ENCODE measurements at places on chromosomes 16 and 17. TPM values are rescaled to one million over a fixed set of nuclear protein-coding genes. Genes with fewer than 3 reads are reported as not detected.

DNA sequence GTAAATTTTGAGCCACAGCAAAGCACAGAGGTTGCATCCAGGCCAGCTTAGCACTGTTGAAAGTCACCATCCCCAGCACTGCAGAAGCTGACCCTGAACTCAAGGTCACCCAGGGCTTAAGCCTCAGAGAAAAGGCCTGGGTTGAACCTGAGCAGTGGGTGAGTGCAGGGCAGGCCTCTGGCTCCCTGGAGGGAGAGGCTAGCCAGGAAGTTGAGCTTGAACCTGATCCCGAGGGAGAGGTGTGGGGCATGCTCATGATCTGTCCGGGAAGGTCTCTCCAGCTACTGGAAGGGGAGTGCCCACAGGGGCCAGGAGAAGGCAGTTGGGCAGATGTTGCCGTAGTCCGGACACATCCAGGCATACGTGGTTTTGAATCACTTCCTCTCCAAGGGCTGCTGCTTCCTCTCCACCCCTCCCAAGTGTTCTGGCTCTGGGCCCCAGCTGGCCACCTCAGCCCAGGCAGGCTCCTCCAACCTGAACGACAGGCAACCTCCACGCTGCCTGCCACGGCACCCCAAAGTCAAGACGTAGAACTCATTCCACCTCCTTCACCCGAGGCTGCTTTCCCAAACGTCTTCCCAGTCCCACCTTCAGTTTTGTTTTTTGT, 18.4 kb downstream of the CARHSP1 start:
- peaks cover 74% of the 10 kb centered on the region for H3K36me3 ChIP-seq
- no peaks in the 10 kb centered on the region for H3K27me3 ChIP-seq
- no peak for DNase-seq
- no peak overlapping the region for H3K27ac ChIP-seq

DNA sequence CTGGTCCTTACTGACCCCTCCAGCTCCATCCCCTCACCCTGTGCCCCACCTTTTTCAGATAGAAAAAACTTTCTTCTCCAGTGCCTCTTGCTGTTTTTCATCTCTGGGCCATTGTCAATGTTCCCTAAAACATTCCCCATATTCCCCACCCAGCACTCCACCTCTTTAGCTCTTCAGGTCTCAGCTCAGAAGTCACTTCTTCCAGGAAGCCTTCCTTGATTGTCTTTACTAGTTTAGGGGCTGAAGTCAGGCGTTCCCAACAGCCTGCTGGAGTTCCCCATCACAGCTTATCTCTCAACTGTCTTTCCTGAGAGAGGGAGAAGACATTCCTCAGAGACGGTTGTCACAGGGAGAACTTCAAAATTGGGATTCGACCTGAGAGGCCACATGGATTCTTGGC, 1.3 kb upstream of the MMP2 start:
- H3K4me3 ChIP-seq: no peak overlapping the region
- H3K27ac ChIP-seq: no peak overlapping the region
- DNase-seq: no peak
- H3K27me3 ChIP-seq: peaks cover 34% of the 10 kb centered on the region
- peaks cover 1% of the 10 kb centered on the region for H3K36me3 ChIP-seq

DNA sequence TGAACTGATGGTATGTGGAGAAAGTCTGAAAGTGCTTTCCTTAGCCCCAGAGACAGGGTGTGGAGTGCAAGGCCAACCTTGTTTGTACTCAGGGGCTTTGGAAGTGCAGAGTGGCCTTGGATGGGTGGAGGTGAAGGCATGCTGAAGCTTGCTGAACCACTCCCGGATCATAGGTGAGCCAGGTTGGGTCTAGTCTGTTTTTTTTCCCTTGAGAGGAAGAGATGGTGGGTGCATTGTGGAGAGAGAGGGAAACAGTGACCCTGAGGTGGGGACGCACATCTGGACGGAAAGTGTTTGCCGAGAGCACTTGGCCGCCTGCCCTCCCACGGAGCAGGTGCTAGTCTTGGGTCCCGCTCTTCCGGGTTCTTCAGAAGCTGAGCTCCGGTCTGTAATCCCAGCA, 12.5 kb downstream of the ABAT start:
- no peak overlapping the region for H3K4me3 ChIP-seq
- no peaks in the 10 kb centered on the region for H3K36me3 ChIP-seq

DNA sequence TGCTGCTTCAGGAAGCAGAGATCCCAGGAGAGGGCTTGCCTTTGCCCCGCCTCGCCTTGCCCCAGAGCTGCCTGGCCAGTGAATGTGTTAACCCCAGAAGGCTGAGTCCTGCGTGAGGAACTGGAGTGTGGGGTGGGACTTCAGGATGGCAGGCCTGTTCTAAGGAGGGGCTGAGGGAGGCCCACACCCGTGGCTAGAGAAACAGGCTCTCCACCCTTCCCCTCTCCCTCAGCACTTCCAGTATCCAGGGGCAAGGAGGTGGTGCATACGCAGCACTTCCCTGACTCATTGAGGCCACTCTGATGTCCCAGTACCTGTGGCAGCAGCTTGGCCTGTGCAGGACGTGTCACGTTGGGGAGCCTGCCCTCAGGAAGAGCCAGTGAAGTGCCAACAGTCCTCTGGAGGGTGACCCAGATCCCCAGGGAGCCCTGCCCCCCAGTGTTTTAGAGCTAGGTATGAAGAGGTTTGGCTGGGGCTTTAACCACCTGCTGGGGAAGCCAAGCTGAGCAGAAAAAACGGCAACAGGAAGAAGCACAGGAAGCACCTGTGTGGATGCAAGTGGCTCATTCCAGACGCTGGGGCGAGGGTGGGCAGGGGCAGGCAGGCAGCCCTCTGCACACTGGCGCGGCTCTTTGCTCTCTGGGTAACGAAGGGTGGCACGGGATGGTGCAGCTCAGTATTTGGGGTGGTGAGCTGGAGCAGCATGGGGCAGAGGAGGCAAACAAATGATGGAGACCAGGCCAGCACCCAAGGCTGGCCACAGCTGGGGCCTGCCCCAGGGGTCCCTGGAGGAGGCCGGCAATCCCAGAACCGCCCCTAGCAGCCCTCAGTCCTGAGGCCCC, 14.7 kb upstream of the CTCF start:
- H3K4me1 ChIP-seq: no peaks in the 10 kb centered on the region
- no peaks in the 10 kb centered on the region for H3K27me3 ChIP-seq
- no peak overlapping the region for H3K4me3 ChIP-seq
- H3K36me3 ChIP-seq: peaks cover 24% of the 10 kb centered on the region

MKS1 gene
- 27.1 TPM for polyA plus RNA-seq

TBC1D3H gene
- polyA plus RNA-seq: not detected

Data from large intestine (tissue), 12 donors.